ENCODE measurements at places on chromosomes 2 and 18.

DNA sequence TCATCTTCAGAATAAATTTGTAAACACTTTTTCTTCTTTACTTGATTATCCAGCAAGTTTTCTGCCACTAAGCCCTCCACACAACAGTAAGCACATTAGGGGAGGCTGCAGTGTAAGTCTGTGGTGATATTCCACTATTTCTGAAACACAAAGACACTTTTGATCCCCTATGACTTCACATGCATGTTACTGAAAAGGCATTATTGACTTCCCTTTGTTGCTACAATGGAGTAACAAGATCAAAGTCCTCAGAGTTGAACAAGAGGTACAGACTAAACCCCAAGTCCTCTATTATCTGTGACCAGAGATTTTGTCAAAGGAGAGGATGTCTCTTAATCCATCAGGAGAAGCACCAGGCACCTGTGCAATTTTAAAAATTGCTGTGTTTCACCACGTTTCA, 157.9 kb downstream of the CD226 start:
- DNase-seq, result no peak

DNA sequence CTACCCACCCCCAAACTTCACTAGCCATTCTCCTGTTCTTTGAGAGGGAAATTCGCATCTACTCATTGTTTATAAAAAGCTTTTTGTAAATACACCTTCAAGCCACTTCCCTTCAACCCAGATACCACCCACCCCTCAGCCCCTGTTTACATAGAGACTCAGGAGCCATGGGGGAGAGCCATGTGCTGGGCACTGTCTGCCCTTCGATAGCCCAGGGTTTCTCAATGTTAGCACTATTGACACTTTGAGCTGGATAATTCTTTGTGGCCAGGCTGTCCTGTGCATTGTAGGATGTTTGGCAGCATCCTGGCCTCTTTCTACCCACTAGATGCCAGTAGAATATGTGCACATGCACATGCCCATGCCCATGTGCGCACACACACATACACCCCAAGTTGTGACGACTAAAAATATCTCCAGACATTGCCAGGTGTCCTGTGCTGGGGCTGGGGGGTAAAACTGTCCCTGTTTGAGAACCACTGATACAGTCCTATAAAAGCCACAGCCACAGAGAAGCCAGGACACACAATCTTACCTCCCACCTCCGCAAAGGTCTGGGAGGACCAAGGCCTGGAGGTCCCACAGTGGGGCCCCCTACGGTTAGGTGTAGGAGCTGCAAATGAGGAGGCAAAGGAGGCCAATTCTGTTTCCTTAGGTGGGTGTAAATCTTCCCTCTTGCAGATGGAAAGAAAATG, 44.5 kb upstream of the ASPRV1 start:
- DNase-seq, result no peak

DNA sequence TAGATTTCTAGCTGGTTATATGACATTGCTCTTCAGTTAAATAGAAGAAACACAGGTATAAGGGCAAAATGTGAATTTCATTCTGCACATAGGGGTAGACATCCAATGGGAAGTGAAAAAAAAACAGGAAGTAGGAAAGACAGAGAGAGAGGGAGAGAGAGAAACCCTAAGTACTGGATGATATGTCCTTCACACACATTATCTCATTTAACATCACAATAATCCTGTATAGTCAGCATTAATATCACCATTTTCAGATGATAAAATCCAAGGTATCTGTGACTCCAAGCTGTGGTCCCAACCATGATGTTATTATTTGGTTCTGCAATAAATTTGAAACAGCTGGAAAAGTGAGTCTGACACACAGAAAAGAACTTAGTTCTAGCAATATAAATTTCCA, 759.9 kb downstream of the SATB2 start:
- DNase-seq, result no peak

GRCh38 chr2:20635675-20636584, 15.0 kb downstream of the HS1BP3 start:
- DNase-seq, result peak; percentile 60

- DNase-seq, result no peak
Observed at GRCh38 chr18:54606835-54607212, 15.8 kb downstream of the DYNAP start.

GRCh38 chr2:241753493-241753892, 19.1 kb downstream of the D2HGDH start:
- no peak for DNase-seq

GRCh38 chr2:98253461-98254070, 92.7 kb upstream of the CNGA3 start:
- no peak for DNase-seq

- no peak for DNase-seq
Observed at GRCh38 chr2:18151237-18151636, 272.8 kb downstream of the KCNS3 start.
